HFFc6 (cell line): ENCODE measurements at places on chromosomes 5 and 9.

- no peak for DNase-seq
Observed at GRCh38 chr5:71589903-71590302, 2.8 kb downstream of the MCCC2 start.

- no peak for DNase-seq
Observed at GRCh38 chr5:375336-375920, 53.9 kb downstream of the AHRR start.

DNA sequence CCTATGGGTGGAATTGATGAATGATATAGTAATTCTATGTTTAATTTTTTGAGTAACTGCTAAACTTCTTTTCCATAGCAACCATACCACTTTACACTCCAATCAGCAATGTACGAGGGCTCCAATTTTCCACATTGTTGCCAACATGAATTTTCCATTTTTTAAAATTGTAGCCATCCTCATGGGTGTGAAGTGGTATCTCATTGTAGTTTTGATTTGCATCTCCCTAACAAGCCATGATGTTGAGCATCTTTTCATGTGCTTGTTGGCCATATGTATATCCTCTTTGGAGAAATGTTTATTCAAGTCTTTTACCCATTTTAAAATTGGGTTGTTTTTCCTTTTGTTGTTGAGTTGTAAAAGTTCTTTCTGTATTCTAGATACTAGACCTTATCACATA lies 48.9 kb downstream of the TMOD1 start:
- no peak for DNase-seq

DNA sequence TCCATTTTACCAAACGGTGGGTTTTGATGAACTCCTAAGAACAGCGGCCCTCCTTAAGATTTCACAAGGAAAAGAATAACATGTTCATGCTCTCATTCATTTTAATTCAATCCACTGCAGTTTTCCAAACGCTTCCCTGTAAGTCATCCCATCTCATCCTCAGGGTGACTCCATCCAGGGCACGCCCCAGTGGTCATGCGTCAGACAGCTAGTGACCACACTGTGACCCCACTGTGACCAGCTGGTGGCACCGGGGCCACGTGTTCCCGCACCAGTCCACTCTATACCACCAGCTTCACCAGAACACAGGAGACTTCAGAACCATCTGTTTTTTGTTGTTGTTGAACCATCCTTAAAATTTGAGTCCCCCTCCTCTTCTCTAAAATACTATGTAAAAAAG lies 14.3 kb downstream of the ATPSCKMT start:
- no peak for DNase-seq

DNA sequence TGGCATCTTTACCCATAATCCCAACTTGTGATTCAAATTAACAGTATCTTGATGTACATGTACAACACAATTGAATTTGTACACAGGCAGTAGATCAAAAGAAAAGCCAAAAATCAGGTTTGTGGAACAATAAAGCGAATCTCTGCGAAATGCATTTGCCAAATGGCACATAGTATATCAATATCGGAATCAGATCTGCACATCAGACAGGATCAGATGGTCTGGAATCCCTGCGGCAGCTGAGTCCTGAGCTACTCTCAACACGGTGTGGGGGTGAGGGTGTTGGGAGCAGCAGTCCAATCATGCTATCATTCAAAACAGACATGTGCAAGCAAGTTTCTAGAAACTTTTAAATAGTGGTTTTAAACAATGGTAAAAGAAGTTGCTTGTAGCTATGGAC lies 358.3 kb downstream of the SEMA5A start:
- no peak for DNase-seq

DNA sequence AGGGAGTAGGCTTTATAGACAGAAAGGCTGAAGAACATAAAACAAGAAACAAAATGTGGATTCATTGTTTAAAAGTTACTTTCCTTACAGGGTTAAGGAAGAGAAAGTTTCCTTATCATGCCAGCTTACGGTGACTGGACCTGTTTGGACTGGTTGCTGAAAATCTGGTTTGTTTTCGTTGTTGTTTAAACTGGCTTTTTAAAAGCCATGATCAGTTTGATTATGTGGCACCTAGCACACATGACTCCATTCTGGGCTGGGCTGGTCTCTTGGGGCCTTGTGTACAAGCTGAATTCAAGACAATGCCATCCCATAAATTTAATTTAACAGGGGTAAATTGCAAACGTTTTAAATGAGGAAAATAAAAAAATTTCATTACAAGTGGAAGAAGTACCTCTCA lies 18.4 kb upstream of the ZNF474 start:
- no peak for DNase-seq

- DNase-seq, result no peak
Observed at GRCh38 chr5:111681414-111682120, 75.4 kb downstream of the NREP start.

DNA sequence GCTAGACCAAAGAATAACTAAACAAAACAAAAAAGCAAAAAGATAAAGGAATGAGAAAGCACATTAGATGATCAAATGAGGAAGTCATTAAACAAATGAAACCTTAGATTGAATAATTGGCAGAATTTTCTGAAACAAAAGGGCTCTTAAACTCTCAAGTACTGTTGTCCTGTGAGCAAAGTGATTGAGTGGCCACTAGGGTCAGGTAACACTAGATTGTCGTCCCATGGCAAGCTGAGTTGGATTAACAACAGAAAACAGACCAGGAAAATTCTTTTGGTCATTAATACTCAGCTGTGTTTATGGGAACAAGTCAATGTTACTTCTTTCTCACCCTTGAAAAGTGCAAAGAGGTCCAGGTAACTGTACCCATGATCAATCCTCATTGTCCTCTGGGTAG lies 81.6 kb upstream of the MRPS30 start:
- no peak for DNase-seq

DNA sequence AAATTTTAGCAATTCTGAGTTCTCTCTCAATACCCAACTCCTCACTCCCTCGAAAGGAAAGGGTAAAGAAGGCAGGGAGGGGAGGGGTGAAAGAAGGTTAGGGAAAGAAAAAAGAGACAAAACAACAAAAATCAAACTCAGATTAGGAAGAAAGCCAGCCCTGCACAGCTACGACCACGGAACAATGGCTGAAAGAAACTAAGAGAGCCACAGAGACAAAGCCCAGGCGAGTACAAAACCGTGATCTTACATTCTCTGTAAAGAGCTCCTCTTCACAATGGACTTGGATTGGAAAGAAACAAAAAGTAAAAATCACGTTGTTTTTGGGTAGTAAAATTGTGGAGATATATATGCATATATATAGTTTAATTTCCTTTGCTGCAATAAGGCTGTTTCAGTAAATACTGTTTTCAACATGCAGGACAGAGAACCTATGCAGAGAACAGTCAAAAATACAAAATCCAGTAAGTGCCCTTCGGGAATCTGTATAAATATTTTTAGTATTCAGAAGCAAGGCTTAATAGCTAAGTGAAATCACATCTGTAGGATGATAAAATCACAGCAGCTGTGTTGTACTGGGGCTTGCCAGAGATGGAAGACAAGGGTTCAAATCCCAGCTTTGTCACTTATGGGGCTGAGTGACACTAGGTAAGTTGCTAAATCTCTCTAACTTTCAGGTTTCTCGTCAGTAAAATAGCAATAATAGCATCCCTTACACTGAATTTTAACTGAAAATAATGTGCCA lies 16.9 kb downstream of the PSMB7 start:
- no peak for DNase-seq

- DNase-seq, result no peak
Observed at GRCh38 chr5:33877449-33877848, 14.3 kb downstream of the ADAMTS12 start.

- DNase-seq, result peak; percentile 72
Observed at GRCh38 chr9:83013867-83014605, 48.9 kb downstream of the RASEF start.

GRCh38 chr9:15404171-15404570 lies 18.5 kb upstream of the SNAPC3 start:
- no peak for DNase-seq

DNA sequence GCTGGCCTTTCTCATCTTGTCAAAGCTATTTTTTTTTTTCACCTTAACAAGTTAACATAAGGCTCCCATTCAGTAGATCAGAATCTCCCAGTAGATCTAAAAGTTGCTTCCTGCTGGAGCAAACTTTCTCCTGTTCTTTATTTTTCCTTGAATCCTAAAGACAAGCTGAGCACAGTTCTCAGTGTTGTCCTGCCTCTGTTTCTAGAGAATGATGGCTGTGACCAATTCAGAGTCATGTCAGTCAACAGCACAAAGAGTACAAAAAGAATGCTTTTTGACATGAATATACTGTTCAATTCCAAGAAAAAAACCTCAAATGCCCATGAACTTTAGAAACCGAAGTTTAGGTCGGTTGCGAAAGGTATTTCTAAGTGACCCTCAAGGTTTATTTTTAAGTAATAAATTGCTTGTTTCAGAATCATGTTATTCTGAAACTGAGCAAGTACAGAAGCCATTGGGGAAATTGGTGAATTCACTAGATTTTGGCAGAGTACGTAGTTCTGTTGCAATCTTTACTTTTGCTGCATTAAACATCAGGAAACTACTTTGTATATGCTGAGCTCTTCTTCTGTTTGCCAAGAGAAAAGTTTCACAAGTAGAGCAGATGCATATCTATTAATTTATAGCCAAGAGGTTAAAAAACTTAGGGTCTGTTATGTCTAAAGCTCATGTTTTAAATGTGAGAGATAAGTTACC lies 161.7 kb upstream of the RPS23 start:
- no peak for DNase-seq

GRCh38 chr9:131276094-131276888 lies at the start of gene FAM78A:
TSS of gene FAM78A (minus strand) at chr9:131276510. CDS start at chr9:131276179, 331 bp downstream.
- DNase-seq, result no peak
